ENCODE measurements at places on chromosomes 6 and 20.

DNA sequence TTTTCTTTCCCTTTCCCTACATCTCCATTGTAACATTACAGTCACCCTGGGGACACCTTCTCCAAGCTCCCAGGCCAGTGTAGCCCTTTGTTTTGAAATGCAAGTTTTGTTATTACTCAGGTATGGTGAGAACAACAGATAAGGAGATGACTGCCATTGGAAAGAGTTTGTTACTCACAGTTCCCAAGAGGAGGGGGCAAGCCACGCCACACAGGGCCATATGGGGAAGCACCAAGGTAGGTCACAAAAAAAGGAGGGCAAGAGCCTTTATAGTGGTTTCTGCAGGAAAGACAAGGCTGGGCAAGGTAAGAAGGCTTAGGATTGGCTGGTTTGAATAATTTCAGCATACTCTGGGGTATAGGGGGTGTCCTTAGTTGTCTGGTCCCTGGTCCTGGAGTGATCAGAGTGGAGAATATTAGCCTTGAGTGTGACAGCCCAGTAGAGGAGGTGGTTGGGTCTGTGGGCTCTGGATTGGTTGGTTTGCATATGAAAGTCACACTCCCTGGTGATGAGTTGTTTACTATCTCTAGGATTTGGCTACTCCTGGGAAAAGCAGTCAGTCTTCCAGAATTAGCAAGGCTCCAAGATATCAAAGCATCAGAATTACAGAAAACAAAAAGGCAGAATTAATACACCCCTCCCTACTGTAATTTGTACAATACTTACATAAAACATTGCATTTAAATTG, 33.1 kb upstream of the SMLR1 start:
- DNase-seq, result no peak

DNA sequence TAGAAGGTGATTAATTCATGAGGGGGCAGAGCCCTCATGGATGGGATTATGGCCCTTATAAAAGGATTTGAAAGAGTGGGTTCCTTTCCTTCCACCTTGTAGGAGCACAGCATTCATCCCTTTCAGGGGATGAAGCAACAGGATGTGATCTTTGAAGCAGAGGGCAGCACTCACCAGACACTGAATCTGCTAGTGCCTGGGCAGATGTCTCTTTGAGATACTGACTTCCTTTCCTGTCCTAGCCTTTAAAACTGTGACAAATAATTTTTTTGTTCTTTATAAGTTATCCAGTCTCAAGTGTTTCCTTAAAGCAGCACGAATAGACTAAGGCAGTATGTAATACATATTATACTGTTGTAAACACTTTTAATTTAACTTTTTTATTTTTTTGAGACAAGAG, 538.6 kb upstream of the RNF217 start:
- no peak for DNase-seq

- DNase-seq, result no peak
Measured at GRCh38 chr6:155259897-155260296, 3.9 kb upstream of the CLDN20 start.

GRCh38 chr6:169229615-169230321, 23.9 kb downstream of the THBS2 start:
- DNase-seq, result no peak

- no peak for DNase-seq
Measured at GRCh38 chr6:121480099-121480713, 44.8 kb downstream of the GJA1 start.

- no peak for DNase-seq
Measured at GRCh38 chr6:166623318-166623717, 3.7 kb downstream of the RPS6KA2 start.

Data from dorsolateral prefrontal cortex (tissue), 122 donors.